NCI-H526 treated with DMSO at 0.1 percent for 48 hours (cell line): ENCODE measurements at places on chromosomes 4 and X.

DNA sequence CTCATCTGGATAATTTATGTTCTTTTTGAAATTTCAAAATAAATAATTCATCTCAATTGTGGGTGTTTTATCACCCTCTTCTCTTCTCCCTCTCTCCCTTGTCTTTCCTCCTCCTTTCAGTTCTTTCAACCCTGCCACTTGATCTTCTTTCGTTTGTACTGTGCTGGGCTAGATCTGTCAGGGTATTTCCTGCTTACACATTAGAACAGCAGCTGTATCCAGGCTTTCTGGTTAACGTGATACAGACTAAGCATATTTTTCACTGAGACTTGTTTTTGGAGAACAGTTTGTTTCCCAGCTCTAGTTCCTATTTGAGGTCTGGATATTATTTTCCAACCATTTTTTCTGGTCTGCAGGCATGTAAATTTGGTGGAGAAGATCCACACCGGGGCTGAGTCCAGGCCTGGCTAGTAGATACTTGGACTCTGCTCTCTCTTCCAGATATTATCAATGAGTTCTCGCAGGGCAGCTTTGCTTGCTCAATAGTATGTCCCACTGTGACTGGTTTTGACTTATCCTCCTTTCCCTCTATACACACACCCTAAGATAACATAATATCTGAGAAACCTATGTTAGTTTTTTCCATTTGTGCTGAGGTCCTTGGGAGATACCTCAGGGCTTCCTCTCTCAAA lies 1310.7 kb upstream of the TENM3 start:
- no peak for DNase-seq

DNA sequence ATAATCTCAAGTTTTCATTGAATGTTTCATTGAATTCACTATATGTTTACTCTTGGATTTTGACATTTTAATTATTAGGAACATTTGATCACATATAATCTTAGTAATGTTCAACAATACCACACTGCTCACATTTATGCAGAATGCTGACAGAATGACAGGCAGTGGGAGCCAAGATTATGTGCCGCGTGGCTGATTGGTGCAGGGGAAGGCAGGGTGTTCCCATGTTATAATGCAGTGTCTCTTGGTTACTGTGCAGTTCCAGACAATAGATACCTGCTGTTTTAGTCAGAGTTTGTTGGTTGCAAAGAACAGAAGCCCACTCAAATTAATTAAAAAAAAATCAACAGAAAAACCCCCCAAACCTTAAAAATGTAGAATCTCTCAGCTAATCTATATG lies 33.0 kb downstream of the FHIP1A start:
- DNase-seq, result no peak

GRCh38 chr4:25966171-25966570 lies 52.2 kb downstream of the SMIM20 start:
- no peak for DNase-seq

GRCh38 chrX:10397349-10397748 lies 223.0 kb downstream of the MID1 start:
- no peak for DNase-seq

DNA sequence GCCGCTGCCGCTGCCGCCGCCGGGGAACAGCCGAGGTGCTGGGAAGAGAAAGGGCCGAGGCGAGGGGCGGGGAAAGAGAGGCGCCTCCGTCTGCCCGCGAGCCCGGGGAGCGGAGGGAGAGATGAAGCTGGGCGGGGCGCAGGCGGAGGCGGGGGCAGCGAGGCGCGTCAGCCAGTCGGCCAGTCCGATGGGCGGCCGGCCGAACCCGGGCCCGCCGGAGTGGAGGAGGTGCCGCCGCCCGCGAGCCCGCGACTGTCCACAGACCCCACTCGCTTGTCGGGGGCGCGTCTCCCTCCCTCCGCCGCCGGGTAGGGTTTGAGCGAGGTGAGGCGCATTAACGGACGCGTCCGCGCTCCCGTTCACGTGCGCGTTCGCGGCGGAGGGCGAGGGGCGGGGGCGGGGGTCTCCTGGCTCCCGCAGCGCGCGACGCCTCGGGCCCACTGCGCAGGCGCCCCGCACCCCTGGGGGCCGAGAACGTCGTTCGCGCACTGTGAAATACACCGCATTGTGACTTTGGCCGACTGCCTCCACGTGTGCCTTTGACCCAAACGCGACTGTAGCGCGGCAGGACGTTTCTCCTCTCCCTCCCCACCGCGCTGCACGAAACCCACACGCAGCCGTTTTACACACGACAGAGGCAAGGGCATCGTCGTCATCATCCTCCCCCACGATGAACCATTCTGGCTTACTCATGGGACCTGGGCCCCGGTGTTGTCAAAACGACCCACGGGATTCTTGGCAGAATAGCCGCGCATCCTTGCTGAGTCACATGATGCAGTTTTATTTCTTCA lies at the start of gene NUDT11:
Gene NUDT11 (minus strand): TSS at position 92 of the 791 bp plus-strand sequence. CDS start 148 bp downstream, outside the sequence.
- peak; percentile 26 for DNase-seq

DNA sequence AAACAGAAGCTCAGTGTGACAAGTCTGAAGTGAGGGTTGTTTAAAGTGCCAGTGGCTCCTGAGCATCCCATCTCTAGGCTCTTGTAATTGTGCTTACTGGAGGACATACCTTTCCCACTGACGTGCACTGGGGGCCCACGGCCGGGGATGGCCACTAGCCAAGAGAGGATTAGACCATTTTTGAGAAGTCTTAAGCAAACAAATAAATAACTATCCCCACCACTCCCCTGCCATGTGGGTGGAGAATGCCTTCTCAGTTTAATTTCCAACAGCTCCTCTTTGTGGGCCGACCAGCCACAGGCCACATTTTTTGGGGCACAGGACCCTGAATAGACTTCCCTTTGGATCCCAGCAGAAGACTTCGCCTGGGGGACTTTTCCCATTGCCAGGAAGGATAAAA lies 125.0 kb upstream of the MSX1 start:
- DNase-seq, result no peak

DNA sequence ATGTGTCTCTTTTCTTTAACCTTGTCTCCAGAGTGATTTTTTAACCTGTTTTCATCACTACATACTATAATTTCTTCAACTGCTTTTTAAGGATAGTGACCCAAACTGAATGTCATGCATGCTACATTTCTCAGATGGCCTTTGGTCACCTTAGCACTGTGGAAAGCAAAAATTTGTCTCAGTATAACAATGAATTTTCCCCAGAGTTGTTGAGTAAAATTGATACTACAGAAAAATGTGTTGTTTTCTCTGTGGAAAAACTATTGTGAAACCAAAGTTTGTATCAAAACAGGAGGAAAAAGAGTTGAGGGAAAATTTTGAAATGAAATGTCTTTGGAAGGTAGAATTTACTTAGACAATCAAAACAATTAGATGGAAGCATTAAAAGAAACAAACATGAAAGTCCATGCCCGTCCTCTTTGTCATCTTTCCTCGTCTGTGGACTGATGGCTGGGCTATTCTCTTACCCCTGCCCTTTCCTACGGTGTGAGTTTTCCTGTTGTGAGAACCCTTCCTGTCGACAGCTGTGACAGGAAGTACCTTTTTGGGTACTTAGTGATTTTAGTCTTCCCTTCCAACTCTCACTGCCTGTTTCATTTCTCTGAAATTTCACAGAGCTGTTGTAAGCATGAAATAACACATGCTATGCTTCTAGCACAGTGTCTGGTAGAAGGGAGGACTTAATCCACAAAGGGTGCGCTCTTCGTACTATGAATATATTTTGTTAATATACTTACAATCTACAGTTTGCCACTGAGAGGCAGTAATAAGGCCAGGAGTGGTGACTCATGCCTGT lies 50.8 kb downstream of the LRP2BP start:
- no peak for DNase-seq

GRCh38 chrX:12903646-12904045 lies 2.8 kb upstream of the TLR8 start:
- no peak for DNase-seq

GRCh38 chr4:176894498-176894897 lies 101.8 kb upstream of the VEGFC start:
- DNase-seq, result no peak
